ENCODE measurements at places on chromosomes 6 and 20.
A peak's percentile ranks its signal among the peaks of the same experiment; 100 is the strongest.

DNA sequence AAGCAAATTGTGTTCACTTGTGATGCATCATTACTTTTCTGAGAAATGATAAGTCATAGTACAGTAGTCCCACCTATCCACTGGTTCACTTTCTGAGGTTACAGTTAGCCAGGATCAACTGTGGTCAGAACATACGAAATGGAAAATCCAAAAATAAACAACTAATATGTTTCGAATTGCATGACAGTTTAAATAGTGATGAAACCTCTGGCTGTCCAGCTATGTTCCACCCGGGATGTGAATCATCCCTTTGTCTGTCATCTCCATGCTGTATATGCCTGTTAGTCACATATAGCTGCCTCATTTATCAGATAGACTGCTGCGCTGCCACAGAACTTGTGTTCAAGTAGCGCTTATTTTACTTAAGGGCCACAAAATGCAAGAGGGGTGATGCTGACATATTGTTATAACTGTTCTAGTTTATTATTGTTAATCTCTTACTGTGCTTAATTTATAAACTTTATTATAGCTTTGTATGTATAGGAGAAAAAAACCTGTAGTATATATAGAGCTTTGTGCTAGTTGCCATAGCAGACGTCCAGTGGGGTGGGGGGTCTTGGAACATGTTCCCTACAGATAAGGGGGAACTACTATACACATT, 29.2 kb downstream of the AFDN start:
- no peak for DNase-seq

GRCh38 chr6:15930207-15930606, 198.7 kb upstream of the MYLIP start:
- no peak for DNase-seq

GRCh38 chr20:3407771-3408637, 535 bp upstream of the DNAAF9 start:
- peak; percentile 28 for DNase-seq

DNA sequence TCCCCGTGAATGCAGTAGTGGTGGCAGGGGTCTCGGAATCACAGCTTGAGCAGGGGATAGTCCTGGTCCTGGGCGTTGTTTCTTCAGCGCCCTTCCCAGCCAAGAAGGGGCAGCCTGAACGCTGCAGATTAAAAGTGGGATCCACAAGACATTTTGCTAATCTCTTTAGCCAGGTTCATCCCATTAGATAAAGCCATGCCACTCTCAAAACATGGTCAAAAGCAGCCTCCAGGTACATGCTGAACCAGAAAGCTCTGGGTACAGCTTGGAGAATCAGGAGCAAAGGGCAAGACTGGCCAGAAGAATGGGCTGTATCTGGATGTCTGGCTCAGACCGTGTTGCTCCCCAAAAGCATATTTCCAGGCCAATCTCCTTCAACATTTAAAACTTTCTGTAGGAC, at the start of gene PRPH2:
Gene PRPH2 (minus strand): TSS at position 101 of the 400 bp plus-strand sequence. CDS start 263 bp downstream, outside the sequence.
- DNase-seq: no peak

DNA sequence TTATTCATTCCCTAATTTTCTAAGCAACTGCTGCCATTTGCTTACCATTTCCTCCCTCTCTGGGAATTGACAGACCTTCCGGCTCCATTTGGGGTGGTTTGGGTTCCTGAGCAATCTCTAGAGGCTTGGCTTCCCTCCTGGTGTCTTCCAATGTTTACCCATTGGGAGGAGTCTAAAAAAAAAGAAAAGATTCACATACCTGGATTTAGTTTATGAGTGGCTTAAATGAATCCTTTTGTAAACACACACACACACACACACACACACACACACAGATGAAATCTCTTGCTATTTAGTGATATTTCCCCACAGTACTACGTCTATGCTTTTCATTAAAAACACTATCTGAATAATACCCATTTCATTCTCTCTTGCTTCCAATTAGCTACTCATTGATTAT, 48.3 kb upstream of the TRAF3IP2 start:
- DNase-seq: no peak

DNA sequence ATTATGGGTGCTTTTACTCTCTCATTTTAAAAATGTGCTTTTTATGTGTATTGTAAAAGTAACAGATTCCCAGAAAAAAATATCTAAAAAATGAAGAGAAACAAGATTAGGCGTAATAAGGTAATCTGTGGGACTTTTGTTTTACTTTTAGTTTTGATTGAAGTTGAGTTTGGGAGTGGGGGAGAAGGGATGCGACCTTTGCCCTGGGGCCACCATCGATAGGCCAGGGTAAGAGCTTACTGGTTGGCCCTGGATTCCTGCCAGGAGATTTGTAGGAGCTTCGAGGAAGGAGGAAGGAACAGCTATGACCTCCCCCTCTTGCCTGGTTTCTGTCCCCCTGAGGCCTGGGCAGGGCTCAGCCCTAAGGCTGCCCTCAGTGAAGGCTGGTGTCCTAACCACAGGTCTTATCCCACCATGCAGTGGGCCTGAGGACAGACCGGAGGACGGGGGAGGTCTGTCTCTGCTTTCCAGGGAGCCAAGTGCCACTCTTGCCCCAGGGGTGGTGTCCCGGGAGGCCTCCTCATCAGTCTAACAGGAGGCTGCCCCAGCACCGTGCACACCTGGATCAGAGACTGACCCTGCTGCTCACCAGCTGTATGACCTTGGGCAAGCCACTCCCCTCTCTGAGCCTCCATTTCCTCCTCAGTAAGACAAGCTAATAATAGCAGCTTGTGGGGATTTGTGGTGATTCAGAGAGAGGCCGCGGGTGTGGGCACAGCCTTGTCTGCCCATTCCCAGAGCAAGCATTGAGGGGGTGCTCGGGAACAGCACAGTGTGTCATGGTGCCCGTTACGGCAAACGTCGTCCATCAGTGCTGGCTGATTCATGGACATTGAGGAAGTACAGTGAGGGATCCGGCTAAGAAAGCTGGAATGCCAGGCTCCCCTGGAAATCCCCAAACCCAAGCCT, 21.2 kb downstream of the TGM2 start:
- peak; percentile 52 for DNase-seq

DNA sequence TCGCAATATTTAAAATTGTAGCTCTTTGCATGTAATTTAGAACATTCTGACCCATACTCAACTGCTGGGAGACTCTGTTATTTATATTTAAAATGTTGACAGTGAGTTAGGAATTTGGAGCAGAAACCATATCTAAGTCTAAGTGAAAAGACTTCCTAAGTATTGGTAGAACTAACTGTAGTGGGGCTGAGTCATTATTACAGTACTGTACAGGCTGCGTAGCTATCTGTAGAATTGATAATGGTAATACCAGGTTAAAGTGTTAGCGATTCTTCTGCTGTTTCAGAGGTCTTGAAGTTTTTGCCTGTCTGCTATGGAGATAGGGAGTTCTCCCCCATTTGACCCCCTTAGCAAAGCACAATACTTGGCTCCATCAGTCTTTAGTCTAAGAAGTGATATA, 3.6 kb downstream of the TOP1 start:
- no peak for DNase-seq
